Neural progenitor cell (in vitro differentiated cells): ENCODE measurements at places on chromosomes 16 and 17.

- no peak for DNase-seq
Measured at GRCh38 chr17:27802033-27802432, 1.7 kb upstream of the NOS2 start.

DNA sequence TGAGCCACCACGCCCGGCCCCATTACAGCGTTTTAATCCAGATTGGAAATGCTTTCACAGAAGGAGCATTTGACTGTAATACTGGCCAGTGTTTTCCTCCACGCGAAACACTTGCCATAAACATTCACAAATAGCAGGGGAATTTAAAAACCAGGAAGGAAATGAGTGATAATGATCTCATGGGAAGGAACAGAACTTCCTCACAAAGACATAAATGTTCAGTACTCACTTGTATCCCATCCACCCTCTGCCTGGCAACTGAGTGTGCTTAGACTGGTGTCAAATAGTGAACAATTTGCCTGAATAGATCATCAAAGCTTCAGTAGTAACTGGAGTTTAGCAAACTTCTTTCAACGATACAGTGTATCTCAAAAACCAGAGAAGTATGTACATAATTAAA lies 54.1 kb downstream of the PSMD12 start:
- DNase-seq: no peak

DNA sequence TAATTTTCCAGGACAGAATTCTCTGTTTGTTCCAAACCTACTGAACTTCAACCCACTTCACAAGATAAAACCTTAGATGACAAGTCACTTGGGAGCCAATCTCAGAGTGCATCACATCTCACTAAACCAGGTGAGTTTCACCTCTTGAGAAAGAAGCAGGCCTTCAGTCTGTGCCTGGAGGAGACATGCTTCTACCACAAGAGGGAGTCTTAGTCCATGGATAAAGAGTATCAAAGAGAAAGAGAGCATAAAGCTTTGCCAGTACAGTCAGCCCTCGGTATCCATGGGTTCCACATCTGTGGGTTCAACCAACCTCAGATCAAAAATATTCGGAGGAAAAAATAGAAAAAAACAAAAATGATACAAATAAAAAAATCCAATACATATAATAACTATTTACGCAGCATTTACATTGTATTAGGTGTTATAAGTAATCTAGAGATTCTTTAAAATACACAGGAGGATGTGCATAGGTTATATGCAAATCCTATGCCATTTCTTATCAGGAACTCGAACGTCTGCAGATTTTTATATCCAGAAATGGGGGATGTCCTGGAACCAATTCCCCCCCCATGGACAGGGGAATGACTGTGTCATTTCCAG lies 37.7 kb downstream of the DUSP14 start:
- DNase-seq: peak; percentile 68

GRCh38 chr17:50944054-50944901 lies 78.1 kb upstream of the TOB1 start:
- DNase-seq: peak; percentile 75
